ENCODE measurements at places on chromosomes 4 and X.

DNA sequence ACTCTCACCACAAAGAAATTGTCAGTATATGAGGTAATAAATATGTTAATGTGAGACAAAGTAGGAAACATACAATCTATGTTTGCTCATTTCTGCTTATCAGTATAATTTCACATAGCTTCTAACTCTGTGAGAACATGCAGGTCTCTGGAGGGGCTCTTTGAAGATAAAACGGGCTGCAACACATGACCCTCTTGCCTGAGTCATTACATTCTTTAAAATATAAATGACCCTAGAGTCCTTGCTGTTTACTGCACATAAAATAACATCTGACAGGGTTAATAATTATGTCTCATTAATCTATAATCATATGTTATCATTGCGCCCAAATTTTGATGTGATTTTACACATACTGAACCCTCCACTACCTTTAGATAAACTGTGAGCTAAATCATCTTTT is 681.5 kb downstream of the ARAP2 start:
- DNase-seq: no peak

- no peak for DNase-seq
These were observed 175.6 kb upstream of the HCCS start for GRCh38 chrX:10935501-10935900.

GRCh38 chr4:181077341-181077740 is 1165.9 kb upstream of the TENM3 start:
- DNase-seq: no peak

- DNase-seq: no peak
These were observed 159.6 kb downstream of the TET2 start for GRCh38 chr4:105306158-105306781.
